ENCODE measurements at places on chromosomes 4 and X. TPM values are rescaled to one million over a fixed set of nuclear protein-coding genes. Genes with fewer than 3 reads are reported as not detected.

Gene CFAP47
- not detected for total RNA-seq

Gene OPHN1
- total RNA-seq: 13.1 TPM

Gene PPBP
- not detected for total RNA-seq

Gene ADRA2C
- total RNA-seq: 0.28 TPM

Gene KLB
- total RNA-seq: not detected

Gene MAP3K15
- total RNA-seq: under 0.01 TPM

Gene CABS1
- not detected for total RNA-seq

Gene PLXNA3
- total RNA-seq: 4.3 TPM

GRCh38 chr4:20319825-20320612, 68.3 kb downstream of the SLIT2 start:
- no peaks in the 10 kb centered on the region for H3K27me3 ChIP-seq
- DNase-seq: no peak
- no peaks in the 10 kb centered on the region for H3K36me3 ChIP-seq
- H3K27ac ChIP-seq: no peak overlapping the region
- H3K4me1 ChIP-seq: peaks cover 2% of the 10 kb centered on the region

DNA sequence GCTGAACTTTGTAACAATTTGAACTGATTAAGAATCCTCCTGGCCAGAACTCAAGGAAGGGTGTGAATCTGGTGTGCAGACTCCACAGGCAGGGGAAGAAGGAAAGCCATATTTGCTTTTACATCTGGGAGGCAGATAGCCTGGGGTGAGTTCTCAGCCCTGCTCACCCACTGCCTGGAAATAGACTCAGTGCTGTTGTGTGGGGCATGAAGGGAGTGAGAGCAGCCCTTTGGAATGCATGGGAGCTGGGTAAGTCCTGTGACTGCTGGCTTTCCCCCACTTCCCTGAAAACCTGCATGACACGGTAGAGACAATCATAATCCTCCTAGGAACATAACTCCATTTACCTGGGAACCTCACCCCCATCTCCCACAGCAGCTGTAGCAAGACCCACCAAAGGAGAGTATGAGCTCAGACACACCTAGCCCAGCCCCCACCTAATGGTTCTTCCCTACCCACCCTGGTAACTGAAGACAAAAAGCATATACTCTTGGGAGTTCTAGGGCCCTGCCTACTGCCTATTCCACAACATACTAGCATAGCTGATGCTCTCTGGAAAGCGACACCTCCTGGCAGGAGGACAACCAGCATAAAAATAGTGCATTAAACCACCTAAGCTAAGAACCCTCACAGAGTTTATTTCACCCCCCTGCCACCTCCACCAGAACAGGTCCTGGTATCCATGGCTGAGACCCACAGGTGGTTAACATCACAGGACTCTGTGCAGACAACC, 59.3 kb upstream of the UBQLN2 start:
- H3K36me3 ChIP-seq: no peaks in the 10 kb centered on the region
- no peaks in the 10 kb centered on the region for H3K27me3 ChIP-seq
- no peak overlapping the region for H3K4me3 ChIP-seq
- DNase-seq: no peak

DNA sequence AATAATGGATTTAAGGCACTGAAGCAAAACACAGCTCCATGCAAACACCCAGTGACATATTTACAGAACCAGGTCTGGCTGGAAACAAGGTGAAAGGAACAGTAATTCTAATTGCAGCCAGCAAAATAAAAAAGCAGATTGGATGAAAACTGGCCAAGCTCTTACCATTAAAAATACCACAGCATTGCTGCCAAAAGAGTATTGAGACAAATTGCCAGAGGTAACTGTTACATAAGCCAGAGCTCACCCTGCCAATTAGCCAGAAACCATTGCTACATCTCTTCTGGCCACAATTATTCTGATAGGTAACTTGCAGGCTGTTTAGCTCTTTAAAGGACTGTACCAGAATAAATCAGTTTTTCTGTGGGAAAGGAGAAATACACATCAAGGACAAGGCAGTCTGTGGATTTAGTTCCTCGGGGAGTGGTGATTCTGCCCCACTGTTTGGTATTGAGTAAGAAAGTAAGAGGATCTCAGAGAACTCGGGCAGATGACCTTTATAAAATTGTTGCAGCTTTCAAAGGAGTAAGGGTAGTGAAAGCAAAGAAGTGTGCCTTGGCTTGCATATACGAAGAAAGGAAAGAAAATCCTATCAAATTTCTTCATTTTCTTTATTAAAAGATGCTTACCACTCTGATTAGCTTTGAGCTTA, 369.5 kb downstream of the PPP3CA start:
- no peak overlapping the region for H3K4me3 ChIP-seq
- H3K36me3 ChIP-seq: no peaks in the 10 kb centered on the region
- no peak overlapping the region for H3K27ac ChIP-seq
- no peaks in the 10 kb centered on the region for H3K4me1 ChIP-seq
- peaks cover 2% of the 10 kb centered on the region for H3K27me3 ChIP-seq
- DNase-seq: no peak

DNA sequence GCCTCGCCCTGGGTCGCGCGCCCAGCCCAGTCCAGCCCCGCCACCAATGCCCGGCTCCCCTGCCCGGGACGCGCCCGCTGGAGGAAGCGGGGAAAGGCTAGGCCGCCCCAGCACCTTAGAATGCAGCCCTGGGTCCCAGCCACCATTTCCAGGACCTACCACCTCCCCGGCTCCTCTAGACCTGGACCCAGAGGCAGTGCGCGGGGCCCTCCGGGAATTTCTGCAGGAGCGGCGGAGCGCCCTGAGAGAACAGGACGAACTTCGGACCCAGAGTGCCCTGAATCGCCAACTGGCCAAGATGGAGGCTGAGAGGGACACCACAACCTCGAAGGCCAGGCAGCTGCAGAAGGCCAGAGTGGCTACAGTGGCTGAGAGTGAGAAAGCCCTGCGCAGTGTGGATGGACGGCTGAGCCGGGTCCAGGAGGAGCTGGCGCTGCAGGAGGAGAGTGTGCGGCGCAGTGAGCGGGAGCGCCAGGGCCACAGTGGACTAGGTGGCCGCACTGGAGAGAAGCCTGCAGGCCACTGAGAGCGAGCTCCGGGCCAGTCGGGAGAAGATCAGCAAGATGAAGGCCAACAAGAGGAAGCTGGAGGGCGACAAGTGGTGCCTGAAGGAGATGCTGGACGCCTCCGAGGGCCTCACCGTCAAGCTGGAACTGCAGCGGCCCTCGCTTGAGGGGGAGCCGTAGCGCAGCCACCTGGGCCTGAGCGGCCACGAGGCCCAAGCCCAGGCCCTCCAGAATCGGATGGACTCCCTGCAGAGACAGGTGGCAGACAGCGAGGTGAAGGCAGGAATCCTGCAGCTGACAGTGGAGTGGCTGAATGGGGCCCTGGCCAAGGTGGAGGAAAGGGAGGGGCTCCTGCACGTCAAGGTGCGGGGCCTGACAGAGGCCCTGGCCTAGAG, 15.5 kb downstream of the SMIM10L2A start:
- H3K4me3 ChIP-seq: no peak overlapping the region
- no peaks in the 10 kb centered on the region for H3K36me3 ChIP-seq
- DNase-seq: no peak

- no peak overlapping the region for H3K4me3 ChIP-seq
- peaks cover 11% of the 10 kb centered on the region for H3K27me3 ChIP-seq
- no peak overlapping the region for H3K27ac ChIP-seq
- no peaks in the 10 kb centered on the region for H3K4me1 ChIP-seq
Measured at GRCh38 chrX:47093248-47093647, 15.0 kb downstream of the RGN start.

DNA sequence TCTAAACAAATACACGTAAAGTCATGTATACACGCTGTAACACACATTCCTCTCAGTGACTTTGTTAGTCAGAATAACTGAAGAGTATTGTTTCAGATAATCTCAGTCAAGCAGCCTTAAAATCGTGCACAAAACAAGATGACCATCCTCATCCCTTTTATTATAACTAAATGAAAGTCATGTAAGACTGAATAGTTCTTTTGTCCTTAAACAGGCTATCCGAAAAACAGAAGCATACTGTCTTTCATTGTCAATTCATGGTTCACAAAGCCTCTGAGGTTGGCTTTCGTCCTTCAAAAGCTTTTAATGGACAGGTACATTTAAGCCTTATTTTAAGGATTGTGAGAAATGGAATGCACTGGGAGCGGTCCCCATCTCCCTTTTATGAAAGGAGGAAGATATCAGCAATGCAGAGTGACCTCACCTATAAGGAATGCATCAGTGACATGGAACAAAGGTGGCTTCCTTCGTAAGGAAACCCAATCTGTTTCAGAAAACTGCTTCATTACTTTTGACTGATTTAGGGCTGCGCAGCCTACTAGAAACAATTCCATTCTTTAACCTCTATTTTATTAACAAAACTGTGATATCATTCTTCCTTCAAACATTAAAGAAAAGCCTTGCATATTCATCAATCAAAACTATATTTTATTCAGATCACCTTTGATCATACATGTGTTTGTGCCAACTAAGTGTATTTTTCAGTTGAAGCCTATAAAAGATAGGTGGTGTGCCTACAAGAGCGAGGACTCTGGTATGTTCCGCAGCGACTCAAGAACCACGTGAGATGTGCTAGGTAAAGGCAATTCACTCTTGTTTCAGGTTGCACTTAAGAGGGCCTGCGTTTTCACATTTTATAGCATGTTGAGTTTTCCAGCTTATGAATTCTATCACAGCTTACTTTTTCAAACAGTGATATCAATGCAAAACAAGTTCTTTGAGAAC, 19.2 kb downstream of the SH3RF1 start:
- peaks cover 27% of the 10 kb centered on the region for H3K4me1 ChIP-seq
- no peak overlapping the region for H3K27ac ChIP-seq
- DNase-seq: no peak
- H3K4me3 ChIP-seq: no peak overlapping the region
- no peaks in the 10 kb centered on the region for H3K36me3 ChIP-seq
- no peaks in the 10 kb centered on the region for H3K27me3 ChIP-seq

DNA sequence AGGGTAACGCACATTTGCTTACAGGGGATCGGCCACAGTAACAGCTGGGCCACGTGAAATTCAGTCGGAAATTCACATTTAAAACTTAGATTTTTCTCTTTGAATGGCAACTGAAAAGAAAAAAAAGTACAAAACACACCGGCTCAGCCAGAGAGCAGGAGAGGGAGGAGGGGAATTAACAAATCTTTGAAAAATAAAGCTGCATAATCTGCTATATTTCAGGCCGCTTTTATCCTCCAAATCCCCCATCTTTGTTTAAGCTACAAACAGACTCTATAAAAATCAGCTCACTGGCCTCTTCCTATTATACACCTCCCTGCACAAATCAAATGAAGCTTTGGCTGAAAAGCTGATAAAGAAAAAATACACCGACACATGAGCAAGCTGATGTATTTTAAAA, 169.1 kb downstream of the LDB2 start:
- no peak overlapping the region for H3K27ac ChIP-seq
- H3K27me3 ChIP-seq: no peaks in the 10 kb centered on the region
- H3K4me1 ChIP-seq: peaks cover 8% of the 10 kb centered on the region
- no peaks in the 10 kb centered on the region for H3K36me3 ChIP-seq
- H3K4me3 ChIP-seq: no peak overlapping the region

GRCh38 chrX:129875669-129876068, 30.3 kb upstream of the UTP14A start:
- DNase-seq: peak; percentile 76
- H3K27ac ChIP-seq: no peak overlapping the region
- H3K4me1 ChIP-seq: no peaks in the 10 kb centered on the region
- peaks cover 15% of the 10 kb centered on the region for H3K27me3 ChIP-seq
- no peaks in the 10 kb centered on the region for H3K36me3 ChIP-seq
- no peak overlapping the region for H3K4me3 ChIP-seq

- 0 out of 2 replicates have a peak, but pooled peaks cover 2% of the 10 kb centered on the region for H3K4me1 ChIP-seq
- DNase-seq: no peak
- H3K27me3 ChIP-seq: no peaks in the 10 kb centered on the region
- H3K27ac ChIP-seq: no peak overlapping the region
Measured at GRCh38 chr4:86791126-86791525, 58.1 kb downstream of the SLC10A6 start.

- H3K27me3 ChIP-seq: peaks cover 2% of the 10 kb centered on the region
- no peak overlapping the region for H3K27ac ChIP-seq
- no peak for DNase-seq
- no peak overlapping the region for H3K4me3 ChIP-seq
- no peaks in the 10 kb centered on the region for H3K4me1 ChIP-seq
Measured at GRCh38 chr4:37447886-37448285, 203.3 kb downstream of the NWD2 start.

- no peaks in the 10 kb centered on the region for H3K27me3 ChIP-seq
- H3K4me1 ChIP-seq: no peaks in the 10 kb centered on the region
- no peak for DNase-seq
- H3K36me3 ChIP-seq: no peaks in the 10 kb centered on the region
Measured at GRCh38 chr4:87566276-87566675, 37.1 kb upstream of the SPARCL1 start.

GRCh38 chr4:80077639-80078038, 4.6 kb upstream of the ANTXR2 start:
- no peaks in the 10 kb centered on the region for H3K27me3 ChIP-seq
- no peak overlapping the region for H3K4me3 ChIP-seq
- H3K4me1 ChIP-seq: peaks cover 2% of the 10 kb centered on the region
- no peak overlapping the region for H3K27ac ChIP-seq
- no peaks in the 10 kb centered on the region for H3K36me3 ChIP-seq
- peak; percentile 69 for DNase-seq

DNA sequence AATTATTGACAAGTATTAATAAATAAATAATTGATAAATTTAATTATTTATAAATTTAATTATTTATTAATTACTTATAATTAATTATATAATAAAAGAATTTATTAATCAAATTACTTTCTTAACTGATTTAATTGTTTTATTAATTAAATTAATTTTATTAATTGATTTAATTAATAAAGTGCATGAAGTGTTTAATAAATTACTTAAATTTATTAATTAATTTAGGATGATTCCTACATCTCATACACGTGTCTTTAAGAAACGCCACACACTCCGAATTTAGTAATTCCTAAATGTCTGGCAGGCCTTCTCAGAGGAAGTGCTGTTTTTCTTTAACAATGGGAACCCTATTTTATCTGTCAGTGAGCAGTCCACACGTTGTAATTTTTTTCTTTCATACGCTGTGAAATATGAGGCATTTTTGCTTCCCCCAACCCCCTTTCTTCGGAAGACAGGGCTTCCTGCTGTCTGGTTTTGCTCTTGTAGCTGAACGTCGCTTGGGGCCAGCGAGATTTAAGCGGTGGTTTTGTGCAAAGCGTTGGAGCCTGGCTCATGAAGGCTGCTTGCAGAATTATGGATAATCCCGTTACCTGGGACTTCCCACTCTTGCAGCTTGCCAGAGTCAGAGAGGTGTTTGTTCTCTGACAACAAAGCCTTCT, 46.8 kb downstream of the CRLF2 start:
- no peak for DNase-seq
- no peaks in the 10 kb centered on the region for H3K27me3 ChIP-seq
- H3K4me1 ChIP-seq: no peaks in the 10 kb centered on the region
- H3K36me3 ChIP-seq: no peaks in the 10 kb centered on the region
- no peak overlapping the region for H3K4me3 ChIP-seq

DNA sequence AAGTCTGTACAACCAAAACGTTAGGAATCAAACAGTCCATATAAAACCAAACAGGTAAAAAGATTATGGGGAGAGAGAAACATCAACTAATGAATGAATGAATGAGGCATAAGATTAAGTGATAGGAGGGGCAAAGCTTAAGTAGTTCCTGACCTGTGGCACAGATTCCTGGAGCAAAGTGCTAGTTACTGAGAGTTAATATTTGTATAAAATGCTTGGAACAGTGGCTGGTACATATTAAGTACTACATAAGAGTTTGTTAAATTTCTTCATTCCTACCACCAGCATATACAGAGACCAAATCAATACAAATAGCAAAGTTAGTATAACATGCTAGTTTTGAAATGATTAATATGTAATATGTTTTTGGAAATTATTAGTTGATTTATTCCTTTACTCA, 363.7 kb downstream of the ADAM29 start:
- no peaks in the 10 kb centered on the region for H3K4me1 ChIP-seq
- DNase-seq: no peak
- H3K27ac ChIP-seq: no peak overlapping the region
- no peak overlapping the region for H3K4me3 ChIP-seq

Data from IMR-90 (cell line).